ENCODE measurements at places on chromosomes 6 and 20. TPM values are rescaled to one million over a fixed set of nuclear protein-coding genes. Genes with fewer than 3 reads are reported as not detected.

Gene TRDN
- not detected for total RNA-seq

Gene PTCHD4
- total RNA-seq, result 2.9 TPM

Gene SYNDIG1
- 0.30 TPM for total RNA-seq

Gene GATA5
- total RNA-seq, result not detected

Gene LTB
- 3.2 TPM for total RNA-seq

Gene TNFRSF21
- 16.0 TPM for total RNA-seq

Gene GHRH
- total RNA-seq, result not detected

Gene PRKN
- total RNA-seq, result 0.15 TPM

Gene C20orf96
- 1.6 TPM for total RNA-seq

Gene FAM209A
- not detected for total RNA-seq

Gene LY6G5C
- under 0.01 TPM for total RNA-seq

Gene ELOVL4
- total RNA-seq, result 2.3 TPM

Gene CST4
- not detected for total RNA-seq

Gene HLA-G
- total RNA-seq, result not detected

Gene GSTA3
- total RNA-seq, result not detected

Gene TPBG
- total RNA-seq, result 6.5 TPM

Gene FUT9
- not detected for total RNA-seq

Gene DSP
- 0.46 TPM for total RNA-seq

Gene BPI
- total RNA-seq, result not detected

Gene SGK2
- not detected for total RNA-seq

Gene SPAG4
- total RNA-seq, result 11.2 TPM

Gene TSPO2
- total RNA-seq, result not detected
